ENCODE measurements at places on chromosomes 13 and 19. TPM values are rescaled to one million over a fixed set of nuclear protein-coding genes. Genes with fewer than 3 reads are reported as not detected.

DNA sequence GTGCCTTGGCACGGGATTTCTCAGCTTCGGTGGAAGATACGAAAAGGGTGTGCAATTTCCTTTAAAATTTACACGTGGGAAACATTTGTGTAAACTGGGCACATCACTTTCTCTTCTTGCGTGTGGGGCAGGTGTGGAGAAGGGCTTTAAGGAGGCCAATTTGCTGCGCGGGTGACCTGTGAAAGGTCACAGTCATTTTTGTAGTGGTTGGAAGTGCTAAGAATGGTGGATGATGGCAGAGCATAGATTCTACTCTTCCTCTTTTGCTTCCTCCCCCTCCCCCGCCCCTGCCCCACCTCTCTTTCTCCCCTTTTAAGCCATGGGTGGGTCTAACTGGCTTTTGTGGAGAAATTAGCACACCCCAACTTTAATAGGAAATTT lies 7.2 kb downstream of the SLITRK5 start:
- no peak for DNase-seq

DNA sequence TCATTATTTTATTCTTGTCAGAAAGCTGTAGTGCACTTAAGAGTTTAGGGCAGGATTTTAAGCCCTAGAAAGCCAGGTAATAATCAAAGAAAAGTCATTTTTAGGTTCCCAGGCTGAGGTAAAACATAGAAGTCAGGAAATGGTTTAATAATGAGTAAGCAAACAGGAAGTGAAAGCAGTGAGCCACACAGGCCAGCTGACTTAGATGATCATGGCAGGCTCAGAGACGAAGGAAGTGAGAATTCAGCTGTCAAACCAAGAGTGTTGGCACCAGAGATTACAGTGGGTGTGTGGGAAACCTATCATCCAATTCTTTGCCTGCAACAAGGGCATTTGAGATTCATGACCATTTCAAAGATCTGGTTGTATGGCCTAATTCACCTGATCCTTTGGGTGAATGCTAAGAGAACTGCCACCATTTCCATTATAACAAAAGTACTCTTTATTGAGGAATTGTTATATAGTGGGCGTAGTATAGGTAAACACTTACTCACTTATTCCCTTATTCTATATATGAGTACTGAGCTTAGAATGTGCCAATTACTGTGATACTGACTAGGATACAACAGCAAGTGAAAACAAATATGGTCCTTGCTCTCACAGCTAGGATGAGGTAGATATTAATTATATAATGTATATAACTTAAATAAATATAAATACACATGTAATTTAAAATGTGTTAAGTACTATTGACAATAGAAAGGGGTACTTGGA lies 103.7 kb upstream of the EDNRB start:
- peak; percentile 87 for DNase-seq

GRCh38 chr19:50896591-50897190 lies 14.5 kb downstream of the KLK4 start:
- DNase-seq = peak; percentile 85

- DNase-seq = peak; percentile 8
Observed at GRCh38 chr13:94344126-94344818, 135.2 kb downstream of the DCT start.

- no peak for DNase-seq
Observed at GRCh38 chr19:34957830-34958751, 5.9 kb downstream of the ZNF792 start.

- no peak for DNase-seq
Observed at GRCh38 chr19:8336660-8337059, 6.4 kb downstream of the KANK3 start.

GRCh38 chr13:43023289-43023963 lies at the start of gene DNAJC15:
TSS of gene DNAJC15 (plus strand) at chr13:43023586. CDS start at chr13:43023627, 41 bp downstream.
- peak; percentile 55 for DNase-seq

- no peak for DNase-seq
Observed at GRCh38 chr19:32178956-32179355, 166.5 kb upstream of the ZNF507 start.

- DNase-seq = no peak
Observed at GRCh38 chr19:18799389-18799970, 8.4 kb upstream of the COMP start.

DNA sequence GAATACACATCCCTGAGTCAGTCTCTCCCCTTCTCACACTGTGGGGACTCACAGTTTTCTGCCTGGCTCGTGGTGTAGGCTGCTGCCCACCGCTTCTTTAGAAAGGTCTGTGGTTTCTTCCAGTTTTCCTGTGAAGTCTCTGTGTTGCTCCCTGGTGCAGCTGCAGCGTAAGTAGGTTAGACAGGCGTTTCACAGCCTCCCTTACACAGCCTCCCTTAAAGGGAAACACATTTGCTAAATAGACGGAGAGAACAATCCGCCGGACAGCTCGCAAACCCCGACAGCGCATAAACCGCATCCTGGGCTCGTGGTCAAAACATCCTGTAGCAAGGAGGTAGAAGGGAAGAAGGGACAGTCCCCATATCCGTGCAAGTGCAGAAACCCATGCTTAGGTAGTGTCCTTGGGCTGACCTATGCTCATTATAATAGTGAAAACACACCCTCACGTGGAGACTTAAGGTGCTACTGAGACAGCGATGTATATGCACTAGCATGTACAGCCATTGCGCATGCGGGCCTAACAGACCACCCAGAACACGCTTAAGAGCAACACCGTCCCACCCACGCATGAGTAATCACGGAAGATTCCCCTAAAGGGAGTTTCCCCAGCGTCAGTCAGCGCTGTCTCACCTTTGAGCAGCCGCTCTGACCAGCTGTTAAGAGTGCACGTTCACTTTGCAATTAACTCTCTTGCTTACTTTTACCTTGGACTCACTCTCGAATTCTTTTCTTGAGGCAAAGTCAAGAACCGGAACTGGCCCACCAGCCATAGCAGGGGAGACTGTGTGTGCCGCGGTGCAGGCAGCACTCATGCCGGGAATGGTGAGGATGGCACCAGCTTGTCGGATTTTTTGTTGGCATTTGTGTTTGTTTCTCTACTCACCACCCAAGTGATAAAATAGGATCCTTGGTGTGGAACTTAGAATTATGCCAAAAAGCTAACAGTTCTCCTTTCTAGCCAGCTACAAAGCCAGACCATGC lies 16.6 kb downstream of the SIGLEC8 start:
- no peak for DNase-seq

PGLYRP1 gene
- not detected for total RNA-seq

- peak; percentile 51 for DNase-seq
Observed at GRCh38 chr13:40306817-40307216, 359.6 kb downstream of the FOXO1 start.

IGFL2 gene
- total RNA-seq = 2.4 TPM

DNA sequence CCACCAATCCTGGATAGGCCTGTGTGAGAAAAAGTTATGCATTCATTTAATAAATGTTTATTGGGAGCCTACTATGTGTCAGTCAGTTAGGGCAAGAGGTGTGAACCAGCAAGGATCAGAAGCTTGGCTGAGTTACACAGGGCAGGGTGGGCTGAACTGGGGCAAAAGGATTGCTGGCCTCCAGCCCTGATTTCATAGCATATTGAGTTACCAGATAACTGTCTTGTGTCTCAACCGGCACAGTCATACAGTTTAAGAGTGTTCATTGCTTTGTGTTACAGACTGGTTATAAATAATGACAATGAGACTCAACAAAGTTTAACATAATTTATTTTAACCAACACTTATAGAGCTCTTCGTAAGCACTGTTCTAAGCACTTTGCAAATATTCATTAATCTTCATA lies 253.8 kb downstream of the DLEU7 start:
- DNase-seq = peak; percentile 89

C5AR2 gene
- total RNA-seq = 0.53 TPM

CEACAM4 gene
- not detected for total RNA-seq

- DNase-seq = no peak
Observed at GRCh38 chr19:30263830-30264381, 108.3 kb upstream of the ZNF536 start.

GRCh38 chr13:33206425-33206824 lies 79.1 kb downstream of the STARD13 start:
- DNase-seq = peak; percentile 59

- DNase-seq = no peak
Observed at GRCh38 chr13:49258089-49258796, 10.5 kb downstream of the CDADC1 start.

LILRA1 gene
- total RNA-seq = not detected

GRCh38 chr19:33279430-33280350 lies 22.6 kb downstream of the CEBPA start:
- no peak for DNase-seq

FLT1 gene
- total RNA-seq = under 0.01 TPM

TMEM238 gene
- 10.0 TPM for total RNA-seq

CHAF1A gene
- total RNA-seq = 7.9 TPM

DNA sequence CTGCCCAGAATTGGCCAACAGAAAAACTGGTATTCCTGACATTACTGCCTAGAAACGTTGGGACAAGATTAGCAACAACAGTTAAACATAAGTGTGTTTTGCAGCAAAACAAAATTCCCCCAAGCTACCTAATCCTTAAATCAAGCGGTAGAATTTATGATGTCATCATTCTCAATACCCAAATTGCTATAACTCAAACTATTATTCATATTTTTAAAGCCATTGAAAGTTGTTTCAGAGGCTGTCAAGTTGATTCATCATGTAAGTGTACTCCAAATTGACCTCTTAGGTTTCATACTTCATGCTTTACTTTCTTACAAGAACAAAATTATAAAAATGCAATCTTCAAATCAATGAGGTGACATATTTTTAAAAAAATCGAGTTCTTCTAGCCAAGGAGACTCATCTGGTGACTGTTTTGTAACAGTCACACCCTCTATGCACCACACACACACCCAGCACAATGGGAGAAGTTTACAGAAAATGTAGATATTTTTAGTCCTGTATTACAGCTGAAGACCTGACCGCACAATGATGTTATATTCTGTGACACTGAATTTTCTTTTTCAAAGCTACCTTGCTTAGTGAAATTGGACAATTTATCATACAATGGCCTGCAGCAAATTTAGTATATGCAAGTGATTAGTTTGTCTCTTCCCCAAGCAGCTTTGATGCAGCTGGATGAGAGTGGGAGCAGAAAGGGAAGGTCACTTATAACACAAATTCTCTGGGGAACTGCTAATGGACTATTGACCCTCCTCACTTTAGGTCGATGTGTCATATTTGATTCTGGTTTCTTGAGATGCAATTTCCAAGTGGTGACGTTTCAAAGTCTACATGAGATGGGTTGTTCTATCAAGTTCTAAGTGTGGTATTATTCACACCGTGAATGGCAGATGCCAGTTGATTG lies 345.3 kb upstream of the OBI1 start:
- DNase-seq = no peak

B3GNT8 gene
- 14.3 TPM for total RNA-seq

DNA sequence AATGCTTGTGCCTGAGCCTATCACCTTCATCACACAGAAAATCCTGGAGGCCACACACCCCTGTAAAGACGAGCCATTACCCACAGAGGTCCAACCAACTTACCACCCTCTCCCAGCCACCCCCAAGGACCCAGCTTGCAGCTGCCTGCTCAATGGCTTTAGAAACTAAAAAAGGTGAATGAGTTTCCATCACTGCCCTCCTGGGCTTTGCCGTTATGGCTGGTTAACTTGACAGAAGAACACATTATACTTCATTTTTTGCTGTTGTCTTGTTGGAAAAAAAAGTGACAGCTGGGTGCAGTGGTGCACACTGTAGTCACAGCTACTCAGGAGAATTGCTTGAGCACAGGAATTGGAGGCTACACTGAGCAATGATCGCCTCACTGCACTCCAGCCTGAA lies 17.4 kb upstream of the FEM1A start:
- no peak for DNase-seq

- DNase-seq = no peak
Observed at GRCh38 chr19:43607238-43608205, 4.4 kb upstream of the SRRM5 start.
